Effector memory CD4-positive, alpha-beta T cell (primary cell): ENCODE measurements at places on chromosomes 2 and 18.

GRCh38 chr18:5275872-5276271 is 19.7 kb downstream of the ZBTB14 start:
- DNase-seq = no peak

DNA sequence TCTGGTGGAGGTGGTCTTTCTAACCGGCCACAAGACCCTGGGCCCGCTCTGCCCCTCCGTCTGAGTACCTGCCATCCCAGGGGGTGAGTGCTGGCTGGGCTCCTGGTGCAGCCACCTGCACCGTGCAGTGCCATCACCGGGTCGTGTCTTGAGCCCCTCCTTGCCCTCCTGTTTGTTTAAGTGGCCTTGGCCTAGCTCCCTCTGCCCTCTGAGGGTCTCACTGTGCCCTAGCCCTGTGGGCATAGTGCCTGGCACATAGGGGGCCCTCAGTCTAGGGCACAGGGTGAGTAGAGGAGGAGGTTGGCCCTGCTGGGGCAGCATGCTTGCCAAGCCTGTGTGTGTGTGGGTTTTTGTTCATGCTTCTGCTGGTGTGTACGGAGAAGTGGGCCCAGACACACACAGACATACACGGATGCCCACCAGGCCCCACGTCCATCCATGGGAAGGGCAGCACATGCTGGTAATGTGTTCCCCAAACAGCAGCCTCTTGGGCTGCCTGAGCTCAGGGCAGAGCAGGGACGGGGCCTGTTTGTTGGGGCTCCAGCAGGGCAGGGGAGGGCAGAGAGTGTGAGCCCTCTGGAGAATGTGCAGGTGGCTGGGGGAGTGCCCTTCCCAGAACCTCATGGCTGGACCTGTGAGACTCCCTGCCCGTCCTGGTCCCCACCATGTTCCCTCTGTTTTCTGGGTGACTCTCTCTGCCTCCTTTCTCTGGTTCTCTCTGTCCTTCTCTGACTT is 94.6 kb downstream of the GLI2 start:
- DNase-seq = no peak

- no peak for DNase-seq
These were observed 50.4 kb upstream of the CYRIA start for GRCh38 chr2:16716024-16716423.

- DNase-seq = no peak
These were observed 11.6 kb upstream of the RBFA start for GRCh38 chr18:80022613-80023012.

GRCh38 chr2:65922794-65923193 is 490.4 kb upstream of the SPRED2 start:
- DNase-seq = no peak

GRCh38 chr2:211486-212184 is 52.2 kb downstream of the SH3YL1 start:
- no peak for DNase-seq

DNA sequence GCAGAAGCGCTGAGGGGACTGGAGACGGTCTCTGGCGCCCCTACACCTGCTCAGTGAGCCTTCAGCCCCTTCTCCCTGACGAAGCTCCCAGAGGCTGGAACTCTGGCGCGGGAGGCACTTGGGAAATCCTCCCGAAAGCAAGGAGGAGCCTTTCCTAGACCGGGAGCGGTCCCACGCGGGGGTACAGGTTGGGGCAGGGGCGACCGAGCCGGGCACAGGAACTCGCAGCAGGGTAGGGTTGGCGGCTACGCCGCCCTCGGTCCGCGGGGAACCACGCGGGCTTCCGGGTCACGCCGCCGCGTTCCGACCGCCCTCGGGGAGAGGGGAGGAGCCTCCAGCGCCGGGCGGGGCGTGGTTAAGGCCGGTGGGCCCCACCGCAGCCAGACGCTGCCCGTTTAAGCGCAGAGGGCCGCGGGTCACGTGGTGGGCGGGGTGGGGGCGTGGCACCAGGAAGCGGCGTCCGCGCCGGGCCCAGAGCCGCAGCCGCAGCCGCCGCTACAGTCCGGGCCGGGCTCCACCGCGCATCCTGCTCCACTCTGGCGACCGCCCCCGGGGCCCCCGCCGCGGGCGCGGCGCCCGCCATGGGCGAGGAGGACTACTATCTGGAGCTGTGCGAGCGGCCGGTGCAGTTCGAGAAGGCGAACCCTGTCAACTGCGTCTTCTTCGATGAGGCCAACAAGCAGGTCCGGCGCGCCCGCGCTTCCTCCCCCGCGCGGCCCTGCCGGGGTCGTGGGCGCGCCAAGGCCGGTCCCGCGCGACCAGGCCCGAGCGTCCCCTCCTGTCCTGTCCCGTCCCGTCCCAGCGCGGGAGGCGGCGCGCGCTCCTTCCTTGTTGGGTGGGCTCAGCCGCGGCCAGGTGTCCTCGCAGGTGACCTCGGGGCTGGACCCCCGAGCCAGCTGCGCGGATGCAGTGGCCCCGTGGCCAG is at the start of gene RMC1:
RMC1 (plus strand) TSS at position 474 of the 925 bp plus-strand sequence; CDS start at position 582, 108 bp downstream.
- peak; percentile 95 for DNase-seq

DNA sequence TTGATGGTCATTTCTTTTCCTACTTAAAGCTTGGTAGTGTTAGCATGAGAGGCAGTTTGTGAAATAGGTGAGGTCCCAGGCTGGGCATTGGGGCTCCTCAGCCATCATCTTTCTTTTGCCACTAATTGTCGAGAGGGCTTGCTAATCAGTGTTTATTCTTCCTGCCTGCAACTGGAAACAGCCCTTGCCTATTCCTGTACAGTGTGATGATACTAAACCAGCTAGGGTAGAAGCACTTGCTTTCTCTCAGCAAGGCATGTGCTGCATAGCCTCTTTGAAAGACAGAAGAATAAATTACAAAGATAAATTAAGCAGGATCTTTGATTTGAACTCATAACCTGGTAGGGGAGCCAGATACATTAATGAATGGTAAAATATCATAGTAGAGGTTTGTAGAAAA is 16.6 kb upstream of the GPBAR1 start:
- no peak for DNase-seq

GRCh38 chr2:241842620-241843211 is 16.0 kb downstream of the PDCD1 start:
- DNase-seq = peak; percentile 42

DNA sequence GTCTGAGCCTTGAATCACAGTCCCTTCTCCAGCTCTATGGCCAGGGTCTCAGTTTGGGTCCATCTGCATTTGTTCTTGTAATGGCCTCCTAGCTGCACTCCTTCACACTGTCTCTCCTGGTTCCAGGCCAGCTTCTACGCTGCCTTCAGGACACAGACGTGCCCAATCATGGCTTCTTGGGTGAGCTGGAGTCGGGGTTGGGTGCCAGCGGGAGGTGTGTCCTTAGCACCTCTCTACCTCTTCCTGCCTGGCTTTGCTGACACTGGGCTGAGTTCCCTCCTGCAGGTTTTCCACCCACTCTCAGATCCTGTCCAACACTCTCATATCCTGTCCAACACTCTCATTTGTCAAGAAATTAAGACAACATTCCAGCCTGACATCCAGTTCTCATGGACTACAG is 9.6 kb downstream of the TRPM8 start:
- DNase-seq = no peak

DNA sequence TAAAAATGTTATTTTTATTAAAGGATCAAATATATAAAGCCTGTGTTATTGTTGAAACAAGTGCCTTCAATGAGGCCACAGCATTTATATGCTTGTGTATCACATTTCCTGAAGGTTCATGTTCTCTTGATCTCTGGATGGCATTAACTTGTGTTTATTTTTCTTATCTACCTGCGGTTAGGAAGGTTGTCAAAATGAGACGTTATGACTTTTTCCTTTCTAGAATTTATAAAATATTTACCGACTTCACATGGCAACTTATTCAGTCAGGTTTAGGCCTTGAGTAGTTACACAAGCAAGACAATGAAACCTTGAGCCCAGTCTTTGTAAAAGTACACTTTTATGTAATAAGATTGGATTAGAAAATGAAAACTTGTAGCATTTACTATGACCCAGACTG is 196.4 kb upstream of the ACVR2A start:
- DNase-seq = no peak

DNA sequence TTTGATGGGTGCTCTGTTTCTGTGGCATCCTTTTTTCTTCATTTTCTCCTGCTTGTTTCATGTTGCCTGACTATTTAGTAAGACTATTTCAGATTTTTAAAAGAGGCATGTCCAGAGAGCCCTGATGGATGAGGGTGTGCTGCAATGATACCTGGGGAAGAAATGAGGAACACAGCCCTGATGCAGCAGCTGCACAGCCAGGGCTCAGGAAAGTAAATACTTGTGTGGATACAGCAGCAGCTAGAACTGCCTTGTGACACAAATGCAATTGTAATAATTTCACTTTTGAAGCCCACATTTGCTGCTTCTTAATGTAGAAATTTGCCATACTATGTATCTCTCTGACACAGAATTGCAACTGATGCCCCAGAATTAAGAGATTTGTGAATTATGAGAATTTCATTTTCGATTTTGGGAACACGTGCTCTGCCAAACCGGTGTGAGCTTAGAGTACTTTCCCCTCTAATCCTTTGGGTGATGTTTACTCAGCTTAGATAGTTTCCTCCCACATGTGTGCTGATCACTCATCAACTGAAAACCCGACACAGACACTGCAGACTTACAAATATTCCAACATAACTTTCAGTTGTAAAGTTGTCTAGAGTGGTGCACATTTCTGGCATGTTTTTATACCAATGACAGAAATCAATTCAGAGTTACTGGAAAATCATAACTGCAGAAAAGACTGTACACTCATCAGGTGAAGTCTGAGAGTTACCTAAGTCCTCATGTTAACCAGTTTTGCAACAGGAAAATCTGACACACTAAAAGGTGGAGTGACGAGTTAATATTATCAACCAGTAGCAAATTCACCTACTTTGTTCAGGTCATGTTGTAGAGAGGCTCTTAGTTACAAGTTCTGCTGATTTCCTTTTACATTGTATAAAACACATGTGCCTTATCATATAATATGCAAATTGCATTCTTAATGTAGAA is 383.4 kb downstream of the CBLN2 start:
- DNase-seq = no peak

GRCh38 chr2:81576713-81577112 is 1272.2 kb upstream of the LRRTM1 start:
- DNase-seq = no peak

GRCh38 chr2:47174733-47175361 is 19.7 kb upstream of the STPG4 start:
- peak; percentile 41 for DNase-seq

DNA sequence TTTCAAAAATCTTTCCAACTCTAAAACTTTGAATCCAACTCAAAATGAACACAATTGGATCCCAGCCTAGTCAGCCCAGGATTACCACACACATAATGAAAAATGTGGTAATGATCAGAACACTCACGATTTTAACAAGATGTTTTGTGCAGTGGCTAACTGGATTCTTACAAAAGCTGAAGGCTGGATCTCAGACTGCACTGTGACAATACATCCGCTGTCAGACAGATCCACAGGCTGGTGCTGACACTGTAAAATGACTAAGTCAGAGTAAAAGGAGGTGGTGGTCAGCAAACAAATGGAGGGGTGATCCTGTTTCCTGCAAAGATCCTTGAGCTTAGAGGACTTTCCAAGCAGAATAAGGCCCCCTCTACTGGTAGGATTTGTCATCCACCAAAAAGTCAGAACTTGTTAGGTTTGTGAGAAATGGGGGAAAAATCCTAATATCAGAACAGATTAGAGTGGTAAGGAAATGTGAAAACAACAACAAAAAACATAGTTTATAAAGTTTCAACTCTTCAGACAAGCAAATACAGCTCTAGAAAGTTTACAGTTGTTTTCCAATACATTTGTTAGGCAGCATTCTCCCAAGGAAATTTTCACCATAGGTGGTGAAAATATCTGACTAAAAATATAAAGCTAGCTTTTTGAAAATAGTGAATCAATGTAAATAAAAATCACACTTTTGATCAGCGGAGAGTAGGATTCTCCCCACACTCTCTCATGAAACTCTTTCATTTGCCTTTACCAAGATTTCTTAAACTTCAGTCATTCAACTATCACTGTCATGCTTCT is 211.9 kb downstream of the AGPS start:
- no peak for DNase-seq

- DNase-seq = no peak
These were observed 11.0 kb upstream of the C2orf42 start for GRCh38 chr2:70201831-70202230.

DNA sequence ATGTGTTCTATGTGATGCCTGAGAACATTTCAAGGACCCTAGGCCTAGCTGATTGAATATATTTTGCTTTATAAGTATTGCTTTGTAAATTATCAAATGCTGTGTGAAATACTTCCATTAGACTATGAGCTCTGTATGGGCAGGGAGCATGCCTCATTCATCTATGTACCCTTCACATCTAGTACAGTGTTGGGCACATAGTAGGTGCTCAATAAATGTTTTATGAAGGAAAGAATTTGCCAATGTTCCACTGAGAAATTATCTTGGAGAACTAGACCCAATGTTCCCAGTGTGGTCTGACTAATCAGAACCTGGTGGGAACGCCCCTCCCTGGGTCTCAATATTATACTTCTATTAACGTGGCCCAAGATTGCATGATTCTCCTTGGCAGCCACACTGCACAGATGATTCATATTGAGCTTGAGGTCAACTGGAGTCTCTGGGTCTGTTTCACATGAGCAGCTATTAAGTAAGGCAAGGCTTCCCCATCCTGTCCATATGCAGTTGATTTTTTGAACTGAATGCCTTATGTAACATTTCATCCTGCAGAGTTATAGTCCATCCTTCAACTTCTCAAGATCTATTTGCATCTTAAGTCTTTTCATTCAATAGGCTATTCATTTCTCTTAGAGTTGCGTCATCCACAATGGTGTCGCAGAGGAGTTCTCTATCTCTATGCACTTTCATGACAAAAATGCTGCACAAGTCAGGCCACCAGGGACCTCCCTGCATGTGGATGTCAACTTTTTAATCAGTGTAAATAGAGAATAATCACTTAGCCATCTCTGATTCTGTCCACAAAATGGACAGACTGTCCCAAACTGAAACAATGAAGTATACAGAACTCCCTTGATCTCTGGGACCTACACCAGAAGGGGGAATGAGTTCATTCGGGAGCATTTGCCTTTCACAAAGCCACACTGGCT is 257.6 kb downstream of the CYP26B1 start:
- DNase-seq = no peak

- no peak for DNase-seq
These were observed 73.9 kb upstream of the TAF1B start for GRCh38 chr2:9769171-9770005.

GRCh38 chr18:67232991-67233390 is 283.5 kb downstream of the DSEL start:
- no peak for DNase-seq

DNA sequence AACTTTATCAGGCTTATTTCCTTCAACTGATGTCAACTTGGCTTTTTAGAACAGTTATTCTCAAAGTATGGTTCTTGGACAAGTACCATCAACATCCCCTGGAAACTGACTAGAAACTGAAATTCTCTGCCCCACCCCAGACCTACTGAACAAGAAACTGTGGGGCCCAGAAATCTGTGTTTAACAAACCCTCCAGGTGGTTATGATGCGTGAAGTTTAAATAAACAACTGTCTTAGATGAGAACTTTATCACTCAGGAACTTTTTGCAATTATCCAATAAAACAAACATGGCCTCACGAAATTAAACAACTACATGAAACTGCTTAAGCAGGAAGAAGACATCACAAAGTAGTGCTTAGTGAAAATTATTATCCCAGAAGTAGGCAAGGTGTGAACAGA is 4.4 kb downstream of the HIBCH start:
- DNase-seq = no peak
